ENCODE measurements at places on chromosomes 2 and 18.

DNA sequence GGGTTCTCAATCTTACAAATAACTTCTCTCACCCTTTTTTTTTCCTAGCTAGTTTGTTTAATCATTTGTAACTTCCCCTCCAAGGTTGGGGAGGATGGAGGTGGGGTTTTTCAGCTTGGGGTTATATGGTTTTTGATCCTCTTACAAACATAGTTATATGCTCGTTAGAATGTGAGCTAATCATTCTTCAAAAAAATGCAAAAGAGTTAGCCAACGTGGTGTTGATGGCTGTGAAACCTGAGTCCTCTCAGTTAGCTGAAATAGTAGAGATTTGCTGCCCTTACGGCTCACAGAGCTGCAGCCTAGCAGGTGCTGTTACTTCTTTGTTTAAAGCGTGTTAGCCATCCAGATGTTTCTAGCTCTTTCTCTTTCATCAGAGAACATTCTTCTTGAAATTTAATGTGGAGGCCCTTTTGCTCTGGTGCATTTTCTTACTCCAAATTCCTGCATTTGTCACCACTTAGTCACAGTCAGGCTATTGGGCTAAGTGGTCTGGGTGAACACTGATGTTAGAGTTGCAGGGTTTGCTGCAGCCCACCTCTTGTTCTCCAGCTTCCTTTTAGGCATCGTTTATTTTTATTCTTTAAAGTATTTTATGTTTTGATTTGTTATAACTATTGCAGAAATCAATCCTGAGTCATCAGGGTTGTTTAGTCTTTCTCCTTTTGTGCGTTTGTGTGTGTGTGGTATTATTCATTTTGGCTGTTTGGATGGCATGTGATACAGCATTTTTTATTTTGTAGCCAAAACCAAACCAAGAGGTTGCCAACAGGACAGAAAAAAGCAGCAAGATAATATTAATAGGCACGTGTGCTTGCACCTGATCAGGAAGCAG is 41.1 kb downstream of the LIMS1 start:
- no peak for DNase-seq

DNA sequence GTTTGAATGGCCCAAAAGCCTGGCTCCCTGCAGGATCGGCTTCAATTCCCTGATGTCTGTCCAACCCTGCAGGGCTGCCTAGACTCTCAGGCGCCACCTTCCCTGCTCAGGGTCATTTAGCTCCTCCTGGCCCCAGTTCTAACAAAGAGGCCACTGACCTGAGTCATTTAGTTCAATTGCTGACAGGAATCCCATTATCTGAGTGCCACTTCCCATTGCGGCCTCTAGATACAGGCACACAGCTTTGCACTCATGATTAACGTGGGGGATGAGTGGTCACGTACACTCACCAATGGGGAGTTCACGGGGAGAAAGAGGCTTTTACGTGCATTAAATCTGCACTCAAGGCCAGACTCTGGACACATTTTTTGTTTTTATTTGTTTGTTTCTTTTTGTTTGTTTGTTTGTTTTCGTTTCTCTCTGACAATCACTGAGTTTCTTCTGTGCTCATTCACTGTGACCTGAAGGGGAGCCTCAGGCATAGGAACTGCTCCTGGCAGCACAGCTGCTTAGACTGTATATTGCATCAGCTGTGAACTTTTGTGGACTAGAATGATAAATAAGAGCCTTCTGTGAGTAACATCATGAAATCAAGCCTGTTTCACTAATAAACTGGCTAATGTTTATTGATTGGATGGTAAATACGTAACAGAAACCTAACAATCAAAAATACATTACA is 118.9 kb upstream of the CTNNA2 start:
- peak; percentile 1 for DNase-seq

DNA sequence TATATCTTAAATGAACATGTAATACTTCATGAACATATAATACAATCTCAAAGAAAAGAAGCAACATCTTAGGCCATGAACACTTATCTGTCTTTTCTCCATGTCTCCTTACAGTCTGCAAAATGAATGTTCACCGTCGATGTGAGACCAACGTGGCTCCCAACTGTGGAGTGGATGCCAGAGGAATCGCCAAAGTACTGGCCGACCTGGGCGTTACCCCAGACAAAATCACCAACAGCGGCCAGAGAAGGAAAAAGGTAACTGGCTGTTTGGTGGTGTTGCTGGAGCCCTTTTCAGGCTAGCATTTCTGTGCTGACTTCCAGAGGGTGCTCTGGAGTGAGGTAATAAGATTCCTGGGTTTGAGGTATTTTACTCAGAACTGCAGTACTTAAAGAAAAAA is 295.9 kb upstream of the EPAS1 start:
- DNase-seq, result no peak

- DNase-seq, result no peak
Observed at GRCh38 chr18:76474824-76475223, 20.2 kb downstream of the ZNF516 start.

DNA sequence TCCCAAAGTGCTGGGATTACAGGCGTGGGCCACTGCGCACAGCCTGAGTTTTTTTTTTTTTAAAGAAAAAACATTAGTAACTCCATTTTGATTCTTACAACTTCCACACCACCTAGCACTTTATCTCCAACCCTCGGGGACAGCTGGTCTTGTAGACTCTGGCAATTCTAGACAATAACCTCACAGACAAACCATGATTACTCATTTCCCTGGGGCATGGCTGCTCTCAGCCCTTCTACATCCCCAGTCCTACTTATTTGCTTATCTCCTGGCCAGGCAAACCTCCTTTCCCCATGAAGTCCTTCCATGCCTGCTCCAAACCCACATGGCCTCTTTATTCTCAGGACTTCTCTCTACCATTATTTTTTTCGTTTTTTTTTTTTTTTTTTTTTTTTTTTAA is 91.1 kb downstream of the ACTR3 start:
- no peak for DNase-seq

- no peak for DNase-seq
Observed at GRCh38 chr2:14422426-14422825, 210.1 kb upstream of the LRATD1 start.

DNA sequence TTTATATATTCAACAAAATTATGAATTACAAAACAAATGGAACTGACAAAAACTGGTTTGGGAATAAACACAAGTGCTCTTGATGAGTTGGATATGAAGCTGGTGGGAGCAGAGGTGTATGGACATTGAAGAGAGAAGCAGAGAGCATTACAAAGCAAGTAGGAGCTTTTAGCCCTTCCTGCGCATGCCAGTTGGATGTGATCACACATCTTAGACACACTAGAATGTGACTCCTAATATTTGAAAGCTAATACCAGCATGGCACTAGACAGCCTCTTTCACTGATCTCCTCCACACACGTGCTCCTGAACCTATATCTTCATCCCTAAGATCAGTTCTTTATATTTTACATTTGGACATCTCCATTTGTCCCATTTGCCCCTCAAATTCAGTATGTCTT is 298.1 kb downstream of the MTX2 start:
- DNase-seq, result no peak

DNA sequence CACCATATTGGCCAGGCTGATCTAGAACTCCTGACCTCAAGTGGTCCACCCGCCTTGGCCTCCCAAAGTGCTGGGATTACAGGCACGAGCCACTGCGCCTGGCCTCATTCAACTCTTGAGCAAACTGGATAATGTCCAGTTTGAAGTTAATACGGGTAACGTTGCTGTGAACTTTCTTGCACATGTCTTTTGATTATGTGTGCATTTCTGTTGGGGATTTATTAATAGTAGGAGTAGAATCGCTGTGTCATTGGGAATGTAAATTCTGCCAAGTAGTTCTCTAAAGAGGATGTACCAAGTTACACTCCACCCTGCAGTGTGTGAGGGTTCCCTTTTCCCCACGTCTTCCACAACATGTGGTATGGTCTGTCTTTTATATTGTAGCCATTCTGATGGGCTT is 6.2 kb downstream of the IMPA2 start:
- no peak for DNase-seq

- no peak for DNase-seq
Observed at GRCh38 chr2:20916604-20917286, 93.8 kb upstream of the LDAH start.

GRCh38 chr18:43526426-43527145 is 249.3 kb upstream of the SYT4 start:
- DNase-seq, result no peak

GRCh38 chr18:26545335-26546123 is 2.8 kb downstream of the KCTD1 start:
- DNase-seq, result no peak

GRCh38 chr18:3129053-3129864 is 90.5 kb downstream of the MYOM1 start:
- peak; percentile 13 for DNase-seq

DNA sequence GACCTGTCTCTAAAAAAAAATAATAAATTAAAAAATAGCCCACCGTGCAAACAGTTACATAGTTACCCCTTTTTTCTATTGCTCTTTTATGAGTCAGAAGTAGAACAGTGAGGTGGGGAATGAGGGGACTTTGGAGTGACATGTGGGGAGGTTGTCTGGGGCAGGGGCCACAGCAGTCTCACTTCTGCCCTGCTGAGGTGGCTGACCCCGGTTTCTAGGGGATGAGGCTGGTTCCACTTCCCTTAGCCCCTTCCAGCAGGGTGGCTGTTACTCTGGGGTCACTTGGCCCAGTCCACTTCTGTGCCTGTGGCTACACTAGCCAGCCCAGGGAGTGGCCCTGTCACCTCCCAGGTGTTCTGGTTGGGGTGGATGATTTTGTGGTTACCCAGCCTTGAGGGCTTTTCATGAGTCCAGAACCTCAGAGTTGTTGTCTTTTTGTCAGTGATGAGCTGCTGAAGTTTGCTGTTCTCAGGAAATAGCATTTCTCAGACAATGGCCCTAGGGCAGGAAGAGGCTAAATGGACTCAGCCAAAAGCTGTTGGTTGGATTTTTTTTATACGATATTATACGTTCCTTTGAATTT is 28.0 kb upstream of the SCLY start:
- no peak for DNase-seq

DNA sequence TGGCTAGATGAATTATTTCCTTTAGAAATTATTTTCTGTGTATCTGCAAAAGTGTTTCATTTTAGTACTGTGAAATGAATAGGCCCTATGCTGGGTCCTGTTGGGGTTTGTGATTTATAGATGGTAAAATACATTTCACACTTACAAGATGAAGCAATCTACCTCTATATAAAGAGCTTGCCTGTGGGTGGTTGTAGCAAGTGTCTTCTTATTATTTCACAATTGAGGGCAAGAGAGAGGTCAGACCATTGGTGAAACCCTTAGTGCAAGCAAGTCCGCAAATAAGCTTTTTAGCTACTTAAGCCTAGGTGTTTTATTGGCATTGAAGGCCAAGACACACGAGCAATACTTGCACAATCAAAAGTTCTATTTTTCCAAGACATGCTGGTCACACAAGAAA is 153.1 kb downstream of the FMNL2 start:
- DNase-seq, result no peak

DNA sequence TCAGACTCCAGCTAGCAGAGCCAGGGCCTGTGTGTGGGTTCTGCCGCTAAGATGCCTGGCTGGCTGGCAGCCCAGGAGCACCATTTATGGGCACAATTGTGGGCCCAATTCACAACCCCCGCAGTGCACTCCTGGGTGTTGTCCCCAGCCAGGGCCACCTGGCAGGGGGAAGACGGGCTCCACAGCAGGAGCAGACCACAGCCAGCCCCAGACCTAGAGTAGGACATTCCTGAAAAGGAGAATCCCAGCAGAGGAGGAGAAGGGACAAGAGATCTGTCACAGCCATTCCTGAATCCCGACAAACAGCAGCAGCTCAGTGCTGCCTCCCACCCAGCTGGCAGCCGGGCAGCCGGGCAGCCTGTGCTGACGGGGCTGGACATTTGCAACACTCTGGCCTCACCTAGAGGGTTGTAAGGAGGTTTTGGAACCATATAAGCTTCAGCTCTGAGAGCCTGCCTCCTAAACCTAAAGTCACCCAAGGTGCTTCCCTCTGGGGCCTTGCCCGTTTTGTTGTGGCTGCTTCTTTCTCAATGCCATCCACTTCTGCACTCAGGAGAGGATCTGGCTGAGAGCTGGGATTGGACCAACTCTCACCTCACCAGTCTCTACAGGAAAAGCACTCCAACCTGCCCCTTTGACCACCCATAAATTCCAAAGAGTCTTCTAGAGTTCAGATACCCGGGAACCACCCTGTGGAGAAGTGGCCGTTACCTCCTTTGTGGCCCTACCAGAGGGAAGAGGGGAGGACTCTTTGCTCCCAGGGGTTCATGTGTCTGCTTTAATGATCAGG is 4.1 kb upstream of the TMEM177 start:
- peak; percentile 40 for DNase-seq

DNA sequence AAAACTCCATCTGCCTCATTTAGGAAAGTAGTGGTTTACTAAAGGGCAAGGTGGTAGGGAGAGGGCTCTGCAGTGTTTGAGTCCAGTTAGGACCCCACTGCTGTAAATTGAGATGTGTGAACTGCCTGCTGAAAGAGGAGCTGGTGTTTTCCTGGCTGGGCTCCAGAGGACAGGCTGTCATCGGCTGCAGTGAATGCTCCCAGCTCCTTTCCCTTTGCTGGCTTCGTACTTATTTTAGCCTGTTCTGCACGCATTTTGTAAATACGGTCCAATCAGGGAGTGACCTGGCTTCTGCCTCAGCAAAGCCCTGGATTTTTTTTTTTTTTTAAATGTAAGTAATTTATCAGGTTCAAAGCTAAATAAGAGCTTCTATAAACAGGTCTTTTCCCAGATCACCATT is 37.5 kb downstream of the SLC4A3 start:
- DNase-seq, result peak; percentile 1

DNA sequence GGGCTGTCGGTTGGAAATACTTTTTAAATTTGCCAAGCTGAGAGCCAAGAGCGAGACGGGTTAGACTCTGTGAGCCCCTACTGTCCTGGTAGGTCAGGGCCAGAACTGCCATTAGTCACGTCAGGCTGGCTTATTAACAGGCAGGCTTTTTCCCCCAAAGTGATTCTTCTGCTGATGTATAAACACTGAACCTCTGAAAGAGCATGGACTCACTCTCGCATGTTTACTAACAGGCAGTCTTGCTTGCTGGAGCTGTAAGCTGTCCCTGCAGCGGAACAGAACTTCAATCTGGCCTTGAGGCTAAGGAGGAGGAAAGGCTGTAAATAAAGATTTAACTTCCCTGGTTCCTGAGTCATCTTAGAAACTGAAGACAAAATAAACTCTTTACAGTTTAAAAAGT is 288.4 kb downstream of the PIEZO2 start:
- no peak for DNase-seq

GRCh38 chr18:1244397-1245122 is 339.9 kb downstream of the ADCYAP1 start:
- DNase-seq, result no peak

DNA sequence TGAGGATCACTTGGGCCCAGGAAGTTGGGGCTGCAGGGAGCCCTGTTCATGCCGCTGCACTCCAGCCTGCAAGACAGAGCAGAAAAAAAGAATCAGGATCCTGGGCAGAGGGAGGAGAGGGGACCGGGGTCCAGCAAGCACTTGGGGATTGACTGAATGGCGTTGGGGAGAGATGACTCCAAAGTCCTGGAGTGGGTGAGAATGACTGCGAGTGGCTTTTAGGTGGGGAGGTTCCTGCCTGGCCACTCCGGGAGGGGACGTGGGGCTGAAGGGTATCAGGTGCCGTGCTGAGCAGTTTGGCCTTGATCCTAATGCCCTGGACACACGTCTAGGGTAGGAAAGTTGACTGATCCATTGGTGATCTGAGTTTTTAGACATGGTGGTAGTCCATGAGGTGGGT is 3.5 kb upstream of the NFATC1 start:
- DNase-seq, result no peak
